Foreskin melanocyte (primary cell): ENCODE measurements at places on chromosomes 7 and 10.

DNA sequence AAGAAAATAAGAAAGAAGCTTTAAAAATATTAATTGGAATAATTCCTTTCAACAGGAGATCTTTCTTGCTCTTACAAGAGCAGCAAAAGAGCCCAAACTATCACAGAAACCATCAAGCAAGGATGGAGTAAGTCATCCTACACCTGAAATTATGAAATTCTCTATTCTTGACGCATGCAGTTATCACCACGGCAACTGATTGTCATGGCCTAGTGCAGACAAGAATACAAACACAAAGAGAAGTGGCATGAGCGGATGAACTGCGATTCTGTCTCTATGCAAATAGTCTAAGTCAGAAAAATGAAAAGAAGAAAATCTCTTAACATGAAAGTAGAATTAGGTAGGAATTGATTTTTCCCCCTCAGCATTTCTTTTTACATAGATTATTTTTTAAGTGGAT, 54.8 kb upstream of the SLC35B4 start:
- no peak for DNase-seq

DNA sequence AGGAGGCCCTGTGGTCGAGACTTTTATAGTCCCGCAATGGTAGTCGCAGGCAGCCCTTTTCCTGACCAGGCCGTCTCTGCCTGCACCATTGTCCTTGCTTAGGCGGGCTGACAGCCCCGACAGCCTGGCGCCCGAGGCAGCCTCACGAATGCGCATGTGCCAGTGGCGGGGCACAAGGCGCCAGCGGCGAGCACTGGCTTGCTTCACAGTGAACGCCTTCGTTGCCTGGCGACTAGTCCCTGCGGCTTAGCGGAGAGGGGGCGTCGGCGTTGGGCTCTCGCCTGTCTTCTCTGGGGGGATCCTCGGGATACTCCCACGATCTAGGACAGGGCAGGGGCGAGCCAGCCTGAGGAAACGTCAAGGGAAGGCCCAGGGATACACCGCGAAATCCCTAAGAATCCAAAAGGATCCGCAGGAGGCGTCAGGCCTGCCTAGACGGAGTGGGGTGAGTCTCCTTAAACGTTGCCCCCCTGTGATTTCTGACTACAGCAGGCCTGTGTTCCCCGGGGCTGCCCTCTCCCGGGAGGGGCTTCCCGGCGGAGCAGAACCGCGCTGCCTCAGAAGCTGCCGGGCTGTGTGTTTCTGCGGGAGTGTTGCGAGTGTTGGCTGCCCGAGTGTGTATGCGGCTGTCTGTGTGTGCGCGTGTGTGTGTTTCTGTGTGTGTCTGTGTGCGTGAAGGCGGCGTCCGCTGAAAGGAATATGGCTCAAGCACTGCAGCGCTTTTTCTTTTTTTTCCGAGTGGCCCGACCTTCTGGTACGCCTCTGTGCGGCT, 20.5 kb upstream of the ZNF273 start:
- no peak for DNase-seq

DNA sequence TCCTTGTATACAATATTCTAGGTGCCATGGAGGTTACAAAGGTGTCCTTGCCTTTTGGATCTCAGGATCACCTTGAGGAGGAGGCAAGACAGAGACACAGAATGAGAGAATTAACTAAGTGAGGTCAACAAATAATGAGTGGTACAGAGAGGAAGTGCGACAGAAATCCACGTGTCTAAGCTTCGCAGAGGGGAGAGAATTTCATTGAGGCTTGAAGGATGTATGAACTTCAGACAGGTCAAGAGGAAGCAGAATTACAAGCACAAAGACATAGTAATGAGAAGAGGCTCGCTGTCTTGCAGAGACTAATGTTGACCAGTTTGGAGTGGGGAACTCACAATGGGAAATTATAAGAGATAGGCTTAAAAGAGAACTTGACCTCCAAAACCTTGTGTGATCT, 308.7 kb downstream of the FRMD4A start:
- DNase-seq = no peak

DNA sequence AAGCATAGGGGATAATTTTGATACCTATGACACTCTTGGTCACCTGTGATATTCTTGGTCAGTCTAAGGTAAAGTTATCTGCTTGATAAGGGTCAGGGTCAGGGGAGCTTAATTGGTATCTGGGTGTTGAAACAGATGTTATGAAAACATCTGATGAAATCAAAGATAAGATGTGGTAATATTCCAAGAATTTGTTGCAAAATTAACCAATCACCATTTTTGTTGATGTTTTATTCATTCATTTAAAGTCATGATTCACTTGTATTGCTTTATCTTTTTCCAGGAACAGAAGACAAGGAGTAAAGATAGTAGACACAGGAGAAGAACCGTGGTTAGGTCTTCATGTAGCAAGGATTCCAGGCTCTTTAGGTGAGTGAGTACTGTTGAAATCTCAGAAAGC, 103.1 kb downstream of the SEMA3C start:
- no peak for DNase-seq

DNA sequence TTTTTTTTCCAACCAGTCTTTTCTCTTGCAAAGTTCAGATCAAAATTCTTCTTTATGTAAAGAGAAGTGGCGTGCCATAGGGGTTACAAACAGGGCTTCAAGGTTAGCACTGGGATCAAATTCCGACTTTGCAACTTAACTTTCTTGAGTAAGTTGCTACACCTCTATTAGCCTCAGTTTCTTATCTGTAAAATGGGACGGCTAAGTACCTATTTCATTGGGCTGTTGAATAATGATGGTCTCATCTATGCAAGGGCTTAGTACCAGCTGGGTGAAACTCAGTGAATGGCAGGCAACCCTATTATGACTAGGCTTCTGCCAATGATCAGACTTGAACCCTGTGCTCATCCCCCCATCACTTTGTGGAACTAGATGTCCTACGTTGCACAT, 33.9 kb downstream of the ITPRIP start:
- no peak for DNase-seq

GRCh38 chr7:28755255-28755654, 202.9 kb downstream of the TRIL start:
- no peak for DNase-seq

- no peak for DNase-seq
These were observed 2.4 kb upstream of the PSMG3 start for GRCh38 chr7:1572111-1572822.

GRCh38 chr7:26646336-26647048, 217.9 kb downstream of the SKAP2 start:
- no peak for DNase-seq

GRCh38 chr7:51187941-51188340, 128.7 kb downstream of the COBL start:
- DNase-seq = no peak

GRCh38 chr7:124893140-124893827, 36.3 kb downstream of the POT1 start:
- DNase-seq = no peak

DNA sequence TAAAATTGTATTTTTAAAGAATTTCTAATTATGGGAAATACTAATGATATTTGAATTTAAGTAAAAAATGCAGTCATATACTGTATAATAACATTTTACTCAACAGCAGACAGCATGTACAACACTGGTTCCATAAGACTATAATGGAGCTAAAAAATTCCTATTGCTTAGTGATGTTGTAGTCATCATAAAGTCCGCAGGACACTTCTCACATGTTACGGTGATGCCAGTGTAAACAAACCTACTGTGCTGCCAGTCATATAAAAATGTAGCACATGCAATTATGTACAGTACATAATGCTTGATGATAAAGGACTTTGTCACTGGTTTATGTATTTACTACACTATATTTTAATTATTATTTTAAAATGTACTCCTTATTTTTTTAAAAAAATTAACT, 629.3 kb downstream of the IPMK start:
- DNase-seq = no peak

GRCh38 chr7:968205-969105, 6.9 kb downstream of the COX19 start:
- DNase-seq = no peak

- DNase-seq = no peak
These were observed 6.4 kb downstream of the KNDC1 start for GRCh38 chr10:133166504-133166827.

- peak; percentile 52 for DNase-seq
These were observed 814 bp downstream of the RUFY2 start for GRCh38 chr10:68406111-68406814.

DNA sequence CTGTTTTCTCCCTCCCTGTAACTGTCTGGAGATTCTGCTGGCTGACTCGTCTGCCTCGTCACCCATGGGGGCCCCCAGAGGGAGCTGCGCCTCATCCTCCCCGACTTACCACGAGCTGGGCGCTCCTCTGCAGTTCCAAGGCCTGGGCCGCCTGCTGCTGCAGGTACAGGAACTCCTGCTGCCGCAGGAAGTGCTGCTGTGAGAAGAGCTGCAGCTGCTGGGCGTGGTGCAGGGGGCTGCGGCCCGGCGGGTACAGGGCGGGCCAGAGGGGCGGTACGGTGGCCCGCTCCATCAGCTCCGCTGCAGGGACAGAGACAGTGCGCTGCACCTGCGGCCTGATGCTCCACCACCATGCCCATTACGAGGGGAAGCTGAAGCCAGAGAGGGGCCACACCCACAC, 47.7 kb downstream of the TNRC18 start:
- DNase-seq = no peak

- DNase-seq = no peak
These were observed 569.5 kb downstream of the SORCS3 start for GRCh38 chr10:105210546-105210945.

GRCh38 chr7:77269360-77270093, 69.9 kb upstream of the FGL2 start:
- DNase-seq = no peak

- no peak for DNase-seq
These were observed 22.7 kb upstream of the IKZF1 start for GRCh38 chr7:50281680-50282445.
